NCI-H226 (cell line): ENCODE measurements at places on chromosomes 4 and X.

- DNase-seq: no peak
Measured at GRCh38 chrX:129984111-129984958, 1.9 kb downstream of the BCORL1 start.

DNA sequence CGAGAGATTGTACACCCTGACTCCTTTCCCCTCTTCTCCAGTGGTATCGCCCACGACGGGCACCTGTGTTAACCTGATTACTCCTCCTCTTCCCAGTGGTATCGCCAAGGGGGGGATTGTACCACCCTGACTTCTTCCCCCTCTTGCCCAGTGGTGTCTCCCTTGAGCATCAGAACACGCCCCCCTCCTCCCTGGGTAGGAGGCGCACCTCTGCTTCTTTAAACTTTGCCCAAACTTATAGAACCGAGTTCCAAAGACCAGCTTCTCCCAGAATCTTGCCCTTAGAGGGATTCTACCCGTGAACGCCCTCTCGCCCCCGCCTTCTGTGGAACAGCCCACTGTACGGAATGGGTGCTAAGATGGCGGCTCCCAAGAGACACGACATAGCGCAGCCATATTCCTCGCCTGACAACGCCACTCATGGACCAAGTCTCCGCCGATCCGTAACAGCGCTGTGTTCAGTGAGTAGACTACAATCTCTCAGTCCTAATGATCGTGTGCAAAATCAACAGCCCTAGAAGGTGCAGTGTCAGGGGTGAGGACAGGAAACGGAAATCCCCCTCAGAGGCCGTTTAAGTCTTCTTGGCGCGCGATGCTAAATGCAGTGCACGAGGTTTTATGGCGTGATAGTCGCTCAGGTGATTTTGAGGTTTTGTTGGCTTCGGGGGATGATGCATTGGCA is 4.2 kb upstream of the ZNF157 start:
- peak; percentile 68 for DNase-seq

DNA sequence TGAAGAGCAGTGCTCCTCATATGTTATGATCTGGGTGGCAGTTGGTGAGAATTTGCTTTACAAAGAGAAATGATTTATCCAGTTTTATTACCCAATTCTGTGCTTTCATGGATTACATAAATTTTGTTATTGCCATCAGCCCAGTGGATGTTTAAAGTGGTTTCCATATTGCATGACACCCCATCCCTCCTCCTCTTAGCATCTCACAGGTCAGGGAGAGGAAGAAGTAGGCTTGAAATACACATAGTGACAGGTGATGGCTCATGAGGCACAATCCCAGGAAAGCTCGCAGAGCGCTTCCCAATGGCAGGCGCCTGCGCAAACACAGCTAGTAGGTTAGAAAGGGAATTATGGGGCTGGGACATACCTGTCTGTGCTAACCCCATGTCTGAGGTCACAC is 47.7 kb upstream of the GATB start:
- DNase-seq: no peak

- DNase-seq: no peak
Measured at GRCh38 chr4:101028886-101029285, 318.4 kb downstream of the PPP3CA start.

- DNase-seq: no peak
Measured at GRCh38 chr4:168715896-168716295, 219.0 kb downstream of the PALLD start.

DNA sequence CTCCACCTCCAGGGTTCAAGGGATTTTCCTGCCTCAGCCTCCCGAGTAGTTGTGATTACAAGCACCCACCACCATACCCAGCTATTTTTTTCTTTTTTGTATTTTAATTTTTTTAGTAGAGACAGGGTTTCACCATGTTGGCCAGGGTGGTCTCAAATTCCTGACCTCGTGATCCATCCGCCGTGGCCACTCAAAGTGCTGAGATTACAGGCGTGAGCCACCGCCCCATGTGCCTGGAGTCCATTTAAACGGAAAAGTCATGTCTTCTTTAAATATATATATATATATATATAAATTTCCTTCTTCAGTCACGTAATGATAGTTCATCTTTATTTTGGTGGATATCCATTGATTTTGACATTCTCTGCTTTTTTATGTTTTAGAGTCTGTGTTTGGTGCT is 264.0 kb upstream of the PITX2 start:
- no peak for DNase-seq

DNA sequence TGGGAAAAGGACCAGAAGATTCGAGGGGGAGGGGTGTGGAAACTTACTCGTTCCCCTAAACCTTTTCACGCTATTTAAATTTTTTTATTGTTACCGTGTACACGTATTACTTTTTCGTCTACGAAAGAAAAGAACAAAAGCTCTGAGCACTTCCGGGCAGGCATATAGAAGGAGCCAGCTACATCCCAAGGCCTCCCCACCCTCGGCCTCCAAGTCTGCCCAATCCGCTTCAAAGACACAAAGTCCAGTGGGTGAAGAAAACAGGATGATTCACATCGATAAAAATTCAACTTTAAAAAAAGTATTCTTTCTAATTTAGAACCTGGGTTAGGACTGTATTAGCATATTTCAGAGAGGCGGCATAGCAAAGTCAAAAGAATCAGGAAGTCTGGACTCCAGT is 23.1 kb downstream of the SEL1L3 start:
- no peak for DNase-seq

- peak; percentile 54 for DNase-seq
Measured at GRCh38 chr4:149785696-149786431, 29.8 kb downstream of the IQCM start.

DNA sequence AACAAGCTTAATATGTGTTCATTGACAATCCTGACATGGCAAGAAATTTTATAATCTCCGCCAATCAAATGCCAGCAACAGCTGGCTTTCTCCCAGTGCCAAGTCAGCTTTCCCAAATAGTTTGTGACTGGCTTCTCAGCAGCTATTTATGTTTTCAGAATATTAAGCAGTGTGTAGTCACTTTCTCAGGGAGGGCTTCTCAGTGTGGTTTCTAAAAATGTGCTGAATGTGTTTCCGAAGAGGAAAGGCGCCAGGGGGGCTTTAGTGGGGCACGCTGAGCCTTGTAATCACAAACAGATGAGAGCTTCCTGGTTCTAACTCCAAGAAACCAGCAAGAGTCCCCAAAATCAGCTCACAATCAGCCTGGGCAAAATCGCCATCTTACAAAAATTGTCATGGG is 258.7 kb upstream of the CPEB2 start:
- DNase-seq: no peak

DNA sequence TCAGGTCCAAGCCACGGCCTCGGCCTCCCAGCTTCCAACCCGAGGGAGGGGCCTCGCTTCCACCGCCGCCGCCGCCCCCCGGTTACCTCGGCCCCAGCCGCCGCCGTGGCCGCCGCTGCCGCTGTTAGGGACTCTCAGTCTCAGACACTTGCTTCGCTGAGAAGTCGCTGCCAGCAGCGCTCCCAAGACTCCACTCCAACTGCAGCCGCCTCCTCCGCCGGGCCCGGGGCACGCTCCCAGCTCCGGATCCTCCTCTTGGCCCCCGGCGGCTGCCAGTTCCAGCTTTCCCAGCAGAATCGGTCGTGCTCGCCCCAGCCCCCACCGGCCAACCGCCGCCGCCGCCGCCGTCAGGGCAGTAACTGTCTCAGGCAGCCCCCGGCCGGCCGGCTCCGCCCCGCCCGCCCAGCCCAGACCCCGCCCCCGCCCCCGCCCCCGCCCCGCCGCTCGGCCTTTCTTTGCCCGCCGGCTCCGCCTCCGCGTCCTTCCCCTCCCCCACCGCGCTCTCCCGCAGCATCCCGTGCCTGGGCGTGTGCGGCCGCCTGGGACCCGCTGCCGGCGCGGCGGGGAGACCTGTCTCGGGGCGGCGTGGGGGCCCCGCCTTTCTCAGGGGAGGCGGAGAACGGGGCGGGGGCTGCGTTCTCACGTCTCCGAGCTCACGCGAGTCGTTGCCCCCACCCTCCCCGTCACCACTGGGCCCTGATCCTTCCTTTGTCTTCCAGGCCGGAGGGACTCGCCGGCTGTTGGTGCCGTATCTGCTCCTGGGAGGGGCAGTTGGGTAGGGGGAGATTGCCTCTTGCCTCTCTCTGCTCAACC is at the start of gene ANKRD50:
Gene ANKRD50 (minus strand): TSS at position 361 of the 813 bp plus-strand sequence. CDS start 2,221 bp downstream, outside the sequence.
- peak; percentile 90 for DNase-seq

- DNase-seq: no peak
Measured at GRCh38 chr4:56424697-56425514, 10.5 kb downstream of the PPAT start.

DNA sequence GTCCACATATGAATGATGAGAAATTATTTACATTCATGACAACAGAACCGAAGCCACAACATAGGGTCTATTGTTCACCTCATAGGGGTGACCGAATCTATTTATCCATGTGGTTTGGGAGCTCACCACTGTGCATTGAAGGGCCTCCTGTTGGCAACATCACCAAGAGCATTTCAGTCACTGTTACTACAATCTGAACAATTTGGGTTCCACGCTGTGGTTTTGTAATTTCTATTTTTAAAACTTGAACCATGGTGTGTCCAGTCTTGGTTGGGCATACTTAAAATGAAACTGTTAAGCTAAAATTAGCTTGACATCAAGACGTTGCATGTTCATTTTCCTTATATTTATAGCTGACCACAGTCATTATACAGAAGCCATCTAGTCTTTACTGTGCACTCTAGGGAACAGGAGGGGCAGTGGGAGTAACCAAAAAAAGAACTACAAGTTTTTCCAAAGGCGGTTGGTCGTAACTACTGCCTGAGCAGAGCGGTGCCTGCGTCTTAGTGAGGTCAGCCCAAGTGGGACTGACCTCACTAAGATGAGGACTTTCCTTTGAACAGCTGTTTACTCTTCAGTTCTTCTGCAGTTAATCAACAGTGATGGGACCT is 192.1 kb downstream of the SPRY1 start:
- no peak for DNase-seq

- no peak for DNase-seq
Measured at GRCh38 chrX:144849141-144849540, 398.2 kb upstream of the SPANXN1 start.

GRCh38 chr4:184298254-184298653 is 80.6 kb upstream of the ENPP6 start:
- no peak for DNase-seq

DNA sequence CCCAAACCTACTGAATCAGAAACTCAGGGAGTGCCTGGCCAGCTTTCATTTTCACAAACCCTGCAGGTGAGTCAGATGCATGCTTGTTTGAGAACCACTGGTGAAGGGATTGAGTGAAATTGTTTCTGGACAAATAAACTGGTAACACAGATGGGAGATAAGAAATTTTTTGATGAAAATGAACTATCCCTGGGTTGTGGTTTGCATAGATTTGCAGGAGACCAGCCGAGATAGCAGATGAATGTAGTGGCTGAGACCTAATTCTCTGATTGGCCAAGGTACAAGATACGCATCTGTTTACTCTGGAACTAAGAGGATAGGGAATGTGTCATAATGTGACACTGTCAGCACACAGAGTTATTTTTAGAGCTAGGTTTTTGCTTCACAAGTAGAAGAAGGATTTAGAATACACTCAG is 117.8 kb upstream of the NOCT start:
- peak; percentile 71 for DNase-seq

DNA sequence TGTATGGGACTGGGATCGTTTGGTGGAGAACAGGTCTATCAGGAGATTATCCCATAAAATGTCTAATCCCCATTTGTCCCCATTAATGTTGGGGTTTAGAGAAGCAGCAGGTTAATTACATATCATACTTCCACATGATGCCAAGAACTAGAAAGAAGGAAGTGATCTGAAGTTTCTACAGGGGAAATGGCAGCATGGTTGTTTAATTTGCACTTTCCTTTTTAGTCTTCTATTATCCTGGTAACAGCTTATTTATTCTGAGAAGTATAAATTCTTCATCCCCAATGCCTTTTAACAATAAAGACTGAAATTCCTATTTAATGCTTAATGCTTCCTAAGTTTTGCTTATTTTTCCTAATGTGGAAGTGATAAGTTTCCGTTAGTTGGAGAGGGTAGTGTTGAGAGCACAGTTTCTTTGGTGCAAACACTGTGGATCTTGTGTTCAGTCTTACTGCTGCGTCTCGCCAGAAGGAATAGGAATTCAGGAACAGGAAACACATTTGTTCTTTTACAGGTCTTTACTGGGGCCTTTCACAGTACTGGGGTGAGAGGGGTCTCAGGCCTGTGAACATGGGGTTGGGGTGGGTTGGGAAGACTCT is 59.5 kb upstream of the TADA2B start:
- no peak for DNase-seq

DNA sequence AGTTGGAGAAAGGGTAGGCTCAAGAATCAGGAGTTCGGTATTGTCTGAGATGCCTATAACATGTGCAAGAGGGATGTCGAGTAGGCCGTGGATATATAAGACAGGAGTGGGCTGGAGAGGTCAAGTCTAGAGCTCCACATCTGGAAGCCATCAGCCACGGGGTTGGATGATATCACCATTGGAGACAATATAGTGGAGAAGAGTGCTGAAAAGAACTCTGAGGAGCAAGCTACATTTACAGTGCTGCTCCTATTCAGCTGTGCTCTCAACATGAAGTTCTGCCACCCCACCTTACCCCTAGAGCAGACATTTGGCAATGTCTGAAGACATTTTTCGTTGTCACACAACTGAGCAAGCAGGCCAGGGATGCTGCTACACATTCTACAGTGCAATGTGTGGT is 20.9 kb upstream of the PLAC1 start:
- no peak for DNase-seq

GRCh38 chrX:53798281-53798680 is 111.8 kb upstream of the HUWE1 start:
- no peak for DNase-seq

DNA sequence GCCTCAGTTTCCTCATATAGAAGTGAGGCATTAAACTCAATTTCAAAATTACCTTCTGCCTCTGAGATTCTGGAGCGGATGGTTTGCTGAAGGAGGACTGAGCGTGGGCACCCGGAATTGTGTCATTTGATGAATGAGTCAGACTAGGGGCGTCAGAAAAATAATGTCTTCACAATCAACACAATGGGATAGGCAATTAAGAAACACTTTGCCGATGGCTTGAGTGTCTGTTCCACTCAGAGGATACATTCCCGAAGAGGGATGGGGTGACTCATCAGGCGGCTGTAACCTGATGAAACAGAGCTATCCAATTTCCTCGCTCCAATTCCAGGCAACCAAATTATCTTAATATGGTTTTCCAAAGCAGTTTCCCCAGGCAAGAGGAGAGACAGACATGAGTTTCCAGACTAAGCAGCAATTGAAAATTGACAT is 1.2 kb upstream of the CHRNA9 start:
- DNase-seq: peak; percentile 45

DNA sequence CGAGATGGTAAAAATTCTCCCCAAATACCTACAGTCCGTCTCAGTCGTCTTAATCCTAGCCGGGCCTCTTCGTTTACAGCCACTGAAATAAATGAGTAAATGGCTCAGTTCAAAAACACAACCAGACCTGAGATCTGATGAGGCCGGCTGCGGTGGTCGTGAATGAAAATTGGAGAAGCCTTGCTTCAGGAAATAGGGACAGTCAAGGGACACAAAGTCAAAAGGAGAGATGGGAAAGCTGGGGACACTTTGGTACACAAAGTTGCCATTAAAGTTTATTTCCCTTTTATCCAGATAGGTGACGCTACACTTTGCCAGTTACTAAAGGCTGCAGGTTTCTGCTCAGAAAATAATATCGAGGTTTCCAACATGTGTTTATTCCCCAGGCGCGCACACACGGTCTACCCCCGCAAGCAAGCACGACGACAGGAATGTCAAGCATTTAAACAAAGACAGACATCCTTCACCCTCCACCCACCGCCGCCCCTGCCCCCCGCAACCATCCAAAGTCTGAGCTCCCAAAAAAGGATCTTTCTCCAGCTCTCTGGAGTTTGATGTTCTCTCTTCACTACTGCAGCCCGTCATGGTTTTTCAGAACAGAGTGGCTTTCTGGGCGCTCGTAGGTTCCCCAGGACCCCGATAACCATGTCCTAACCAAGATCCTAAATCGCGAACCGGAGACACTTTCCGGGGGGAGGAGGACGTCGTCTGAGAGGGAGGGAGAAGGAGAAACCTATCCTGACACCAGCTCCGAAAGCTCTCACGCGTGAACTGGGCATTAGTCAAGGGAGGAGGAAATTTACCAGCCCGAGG is 1.3 kb upstream of the PCDH7 start:
- DNase-seq: peak; percentile 31
